GM12878 (cell line): ENCODE measurements at places on chromosomes 11 and 22.

DNA sequence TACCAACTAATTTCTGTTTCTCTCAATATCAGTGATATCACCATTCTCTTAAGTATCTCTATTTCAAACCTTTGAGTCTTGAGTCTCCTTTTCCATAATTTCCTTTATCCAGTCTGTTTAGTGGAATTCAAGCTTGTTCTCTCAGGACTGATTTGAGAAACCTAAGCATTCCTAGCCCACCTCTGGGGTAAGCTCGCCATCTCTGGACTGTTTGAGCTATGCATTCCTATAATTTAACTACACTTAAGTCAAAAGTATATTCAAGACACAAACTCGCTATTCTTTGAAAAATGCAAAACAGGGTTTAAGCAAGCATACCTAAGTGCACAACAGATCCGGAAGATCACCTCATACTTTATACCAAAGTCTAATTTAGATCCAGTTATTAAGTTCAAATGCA lies 2.1 kb upstream of the DLAT start:
- no peak for DNase-seq

- DNase-seq, result no peak
Observed at GRCh38 chr22:46390652-46391301, 55.3 kb downstream of the TRMU start.

- no peak for DNase-seq
Observed at GRCh38 chr22:43233529-43233928, 46.6 kb upstream of the TTLL12 start.

DNA sequence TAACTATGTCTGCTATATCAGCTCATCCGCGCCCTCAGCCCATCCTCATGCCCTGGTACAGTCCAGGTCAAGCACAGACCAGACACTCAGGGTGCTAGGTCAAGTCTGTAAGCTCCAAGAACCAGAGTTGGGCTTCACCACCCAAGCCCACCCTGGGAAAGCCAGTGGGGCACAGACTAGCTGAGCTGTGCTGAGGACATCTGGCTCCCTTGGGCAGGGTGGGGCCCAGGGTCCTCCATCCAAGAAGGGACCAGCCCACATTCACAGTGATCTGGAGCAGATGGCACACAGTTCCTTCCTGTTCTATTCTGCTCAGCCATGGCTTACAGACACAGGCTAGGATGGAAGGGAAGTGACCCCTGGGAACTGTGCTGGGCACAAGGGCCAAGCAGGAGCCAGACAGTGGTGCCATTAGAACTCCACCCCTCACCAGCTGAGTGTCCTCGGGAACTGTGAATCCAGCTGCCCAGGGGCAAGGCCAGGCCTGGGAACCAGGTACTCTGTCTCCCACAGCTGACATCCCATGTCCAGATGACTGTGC lies 9.1 kb downstream of the P2RY6 start:
- DNase-seq, result no peak

DNA sequence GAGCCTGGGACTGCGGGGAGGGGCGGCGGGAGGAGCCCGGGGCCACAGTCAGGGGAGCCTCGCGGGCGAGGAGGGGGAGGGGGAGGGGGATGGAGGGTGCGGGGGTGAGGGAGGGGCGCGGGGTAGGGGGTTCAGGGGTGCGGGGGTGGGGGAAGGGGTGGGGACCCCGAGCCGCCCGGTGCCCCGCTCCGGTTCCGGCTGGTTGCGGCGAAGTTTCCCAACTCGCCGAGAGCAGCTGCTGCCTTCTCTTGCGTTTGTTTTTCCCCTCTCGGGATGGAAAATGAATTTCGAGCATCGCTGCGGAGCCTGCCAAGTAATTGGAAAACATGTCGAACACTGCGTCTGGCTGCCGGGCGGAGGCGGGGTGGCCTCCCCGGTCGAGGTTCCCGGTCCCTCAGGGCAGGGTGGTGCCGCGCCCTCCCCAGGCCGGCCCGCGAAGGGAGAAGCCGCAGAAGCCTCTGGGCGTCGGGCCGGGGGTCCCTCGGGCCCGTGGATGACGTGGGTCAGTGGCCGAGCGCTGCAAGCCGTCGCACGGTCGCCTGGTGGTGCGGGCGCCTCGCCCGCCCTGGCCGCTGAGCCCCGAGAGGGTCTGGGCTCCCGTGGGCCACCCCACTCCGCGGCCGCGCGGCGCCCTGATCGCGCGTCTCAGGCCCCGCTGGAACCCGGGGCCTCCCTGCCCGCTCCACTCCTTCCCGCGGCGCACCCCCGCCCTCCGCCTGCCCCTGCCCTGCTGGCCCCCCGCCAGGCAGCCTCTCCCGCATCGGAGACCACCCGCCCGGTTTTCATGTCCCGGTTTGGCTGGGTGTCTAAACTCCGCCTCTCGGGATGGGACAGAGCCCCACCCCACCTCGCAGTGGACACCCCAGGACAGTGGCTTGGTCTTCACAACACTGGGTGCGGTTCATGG lies 12.1 kb downstream of the SPATA19 start:
- DNase-seq, result no peak

GRCh38 chr22:25909614-25910387 lies 167.8 kb downstream of the MYO18B start:
- no peak for DNase-seq

DNA sequence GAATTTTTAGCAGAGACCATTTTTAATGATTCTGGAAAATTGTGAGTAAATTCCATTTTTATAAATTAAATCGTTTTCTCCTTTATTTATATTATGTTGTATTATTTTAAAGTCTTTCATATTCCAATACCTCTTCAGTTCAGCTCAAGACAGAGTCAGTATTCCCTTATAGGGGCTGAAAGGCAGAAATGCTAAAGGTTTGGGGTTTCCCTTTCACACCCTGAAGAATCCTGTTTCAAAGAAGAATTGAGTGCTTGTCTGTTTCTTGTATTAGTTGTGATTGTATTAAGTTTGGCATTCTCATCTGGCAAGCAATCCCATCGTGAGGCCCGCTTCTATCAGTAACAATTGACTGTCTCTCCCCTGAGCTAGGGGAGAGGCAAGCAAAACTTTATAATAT lies 57.4 kb downstream of the PACSIN2 start:
- no peak for DNase-seq

GRCh38 chr11:75083217-75083605 lies 13.5 kb downstream of the OR2AT4 start:
- no peak for DNase-seq

DNA sequence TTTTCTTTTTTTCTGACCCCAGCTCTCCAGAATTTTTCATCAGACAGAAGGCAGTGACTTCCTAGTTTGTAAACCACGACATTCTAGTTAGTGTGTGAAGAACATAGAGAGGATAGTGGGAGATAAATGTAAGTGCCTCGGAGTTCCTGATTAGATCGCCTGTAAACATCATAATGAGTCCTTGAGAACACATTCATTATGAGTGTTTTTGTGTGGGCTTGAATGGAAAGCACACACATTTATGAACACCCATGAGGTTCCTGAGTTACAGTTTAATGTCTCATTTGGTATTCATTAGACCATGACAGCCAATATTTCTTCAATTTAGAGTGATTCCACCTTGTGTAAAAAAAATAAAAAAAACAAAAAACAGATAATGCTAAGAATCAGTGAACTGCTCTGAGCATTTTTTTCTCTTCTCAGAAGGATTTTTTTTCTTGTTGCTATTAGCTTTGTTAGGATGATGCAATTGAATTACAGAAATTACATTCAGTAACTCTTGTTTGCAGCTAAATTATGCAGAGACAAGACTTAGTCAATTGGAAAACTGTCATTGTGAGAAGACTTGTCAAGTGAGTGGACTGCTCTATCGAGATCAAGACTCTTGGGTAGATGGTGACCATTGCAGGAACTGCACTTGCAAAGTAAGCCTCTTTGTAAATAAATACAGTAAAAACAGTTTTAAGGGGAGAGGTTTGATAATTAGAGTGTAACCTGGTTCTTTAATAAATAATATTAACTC lies 257.6 kb downstream of the NELL1 start:
- DNase-seq, result no peak

GRCh38 chr22:46049726-46050450 lies 72.9 kb upstream of the WNT7B start:
- DNase-seq, result no peak

DNA sequence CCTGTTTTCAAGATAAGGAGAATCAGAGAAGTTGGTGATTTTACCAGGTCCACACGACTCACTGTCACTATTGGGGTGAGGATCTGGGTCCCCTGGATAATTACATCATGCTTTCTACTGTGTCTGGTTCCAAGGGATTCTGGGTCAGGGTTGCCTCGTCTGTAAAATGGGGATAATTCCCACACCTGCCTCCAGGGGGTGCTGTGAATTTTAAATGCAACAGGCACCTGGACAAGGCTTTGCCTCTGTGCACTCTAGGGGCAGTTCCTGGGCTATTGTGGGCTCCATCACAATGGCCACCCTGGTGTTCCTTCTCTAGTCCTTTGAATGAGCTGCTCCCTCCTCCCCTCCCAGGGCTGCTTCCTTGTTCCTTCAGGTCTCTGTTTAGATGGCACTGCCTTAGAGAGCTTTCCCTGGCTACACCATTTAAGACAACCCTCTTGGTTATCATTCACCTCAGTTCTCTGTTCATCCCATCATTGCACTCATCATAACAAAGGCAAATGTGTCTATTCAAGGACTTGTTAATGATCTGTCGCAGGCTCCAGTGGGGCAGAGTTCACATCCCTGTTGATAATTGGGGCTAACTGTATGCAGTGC lies 178.6 kb downstream of the MIAT start:
- no peak for DNase-seq

- DNase-seq, result no peak
Observed at GRCh38 chr22:42608823-42609361, 5.8 kb downstream of the POLDIP3 start.

DNA sequence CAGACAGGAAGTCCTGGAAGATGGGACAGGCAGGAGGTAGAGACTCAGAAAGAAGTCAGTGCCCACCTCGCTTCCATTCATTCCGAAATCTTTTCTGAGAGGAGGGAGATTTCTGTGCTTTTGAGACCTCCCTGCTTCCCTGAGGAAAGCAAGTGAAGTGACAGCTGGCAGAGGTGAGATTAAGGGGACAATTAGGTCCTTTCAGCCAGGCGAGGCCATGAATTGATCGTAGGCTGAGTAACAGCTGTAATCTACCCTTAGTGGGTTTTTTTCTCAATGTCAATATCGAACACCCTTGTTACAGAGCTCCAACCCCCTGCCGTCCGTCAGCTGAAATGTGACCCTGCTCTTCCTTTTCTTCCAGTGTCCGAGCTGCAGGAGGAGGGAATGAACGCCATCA lies 96.0 kb downstream of the PARVA start:
- DNase-seq, result no peak

DNA sequence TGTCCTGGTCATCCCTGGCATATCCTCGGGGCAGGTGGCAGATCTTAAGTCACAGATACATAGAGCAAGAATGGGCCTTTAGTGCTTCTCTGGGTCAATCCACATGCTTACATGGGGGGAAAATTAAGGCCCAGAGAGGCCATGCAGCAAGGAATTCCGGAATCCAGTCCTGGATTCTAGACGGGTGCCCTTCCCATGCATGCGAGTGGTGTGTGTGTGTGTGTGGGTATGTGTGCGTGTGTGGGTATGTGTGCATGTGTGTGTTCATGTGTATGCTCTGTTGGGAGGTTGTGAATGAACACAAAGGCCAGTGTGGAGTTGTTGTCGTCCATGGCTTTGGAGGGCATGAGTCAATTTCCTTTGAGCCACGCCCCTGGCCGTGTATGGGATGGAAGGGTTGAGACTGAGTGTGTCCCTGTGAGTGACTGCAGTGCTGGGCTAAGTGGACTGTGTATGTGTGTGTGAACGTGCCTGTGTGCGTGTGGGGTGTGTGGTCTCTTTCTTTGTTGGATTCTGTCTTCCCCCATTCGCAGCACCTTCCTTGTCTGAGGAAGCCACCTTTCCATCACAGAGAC lies 33.4 kb upstream of the EIF3D start:
- no peak for DNase-seq

DNA sequence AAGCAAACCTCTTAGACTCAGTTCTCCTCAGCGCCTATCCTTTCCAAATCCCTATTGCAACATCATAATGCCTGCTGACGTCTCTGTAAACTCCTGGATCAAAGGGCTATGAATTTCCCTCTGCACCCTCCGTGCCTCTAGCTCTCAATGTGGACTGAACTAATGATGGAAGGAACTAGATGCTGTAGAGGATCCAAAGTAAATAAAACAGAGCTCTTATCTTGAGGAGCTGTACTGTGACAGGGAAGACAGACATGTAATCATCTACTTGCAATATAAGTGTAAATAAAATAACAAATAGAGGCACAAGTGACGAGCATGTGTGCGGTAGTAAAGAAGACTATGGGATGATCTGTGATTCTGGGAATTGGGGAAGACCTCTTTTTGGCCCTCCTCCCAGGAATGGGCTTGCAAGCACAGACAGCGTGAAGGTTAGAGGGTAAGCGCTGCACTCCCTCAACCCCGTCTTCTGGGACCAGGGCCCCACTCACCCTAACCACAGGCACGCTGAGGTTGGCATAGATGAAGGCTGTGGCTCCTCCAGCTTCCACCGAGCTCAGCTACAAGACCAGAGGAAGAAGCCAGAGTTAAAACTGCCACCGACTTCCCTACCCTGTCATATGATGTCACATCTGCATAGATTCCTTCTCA lies 42.2 kb downstream of the P4HA3 start:
- no peak for DNase-seq

- no peak for DNase-seq
Observed at GRCh38 chr22:38078046-38078840, 5.7 kb downstream of the SLC16A8 start.

DNA sequence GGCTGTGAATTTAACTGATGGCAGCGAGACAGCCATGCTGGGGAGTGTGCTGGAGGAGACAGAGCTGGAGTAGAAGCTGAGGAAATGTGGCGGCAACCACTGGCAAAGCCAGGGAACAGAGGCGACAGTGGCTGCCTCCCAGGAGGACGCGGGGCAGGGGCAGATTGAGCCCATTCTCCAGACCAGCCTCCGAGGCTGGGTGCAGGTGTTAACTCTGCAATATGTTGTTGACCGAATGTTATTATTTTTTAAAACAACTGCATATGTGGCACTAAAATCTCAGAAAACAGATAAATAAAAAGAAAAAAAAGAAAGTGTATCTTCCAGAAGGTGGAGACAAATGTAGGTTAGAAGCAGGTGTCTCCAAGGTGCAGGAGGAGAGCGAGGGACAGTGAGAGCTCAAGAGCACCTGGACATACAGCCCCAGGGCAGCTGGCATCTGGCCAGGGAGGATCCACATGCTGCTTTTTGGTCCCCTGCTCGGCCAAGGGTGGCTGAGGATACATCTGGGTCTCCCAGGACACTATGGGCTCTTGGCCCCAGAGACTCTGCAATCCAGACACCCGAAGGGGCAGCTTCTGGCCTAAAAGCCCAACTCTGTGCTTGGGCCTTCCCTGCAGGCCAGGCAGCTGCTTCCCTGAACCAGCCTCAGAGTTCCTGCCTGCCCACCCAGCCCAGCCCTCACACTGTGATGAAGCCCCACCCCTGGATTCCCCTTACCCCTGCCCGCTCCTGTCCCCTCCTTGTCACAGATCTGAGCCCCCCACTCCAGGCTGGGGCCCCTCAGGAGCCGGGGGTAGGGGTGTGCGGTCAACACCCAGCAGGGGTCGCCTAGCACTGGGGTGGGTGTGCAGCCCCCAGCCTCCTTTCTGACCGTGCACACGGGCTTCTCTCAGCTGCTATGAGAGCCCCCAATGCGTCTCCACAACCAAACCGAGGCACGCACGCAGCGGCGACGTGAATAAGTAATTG lies 12.9 kb downstream of the RTN4R start:
- DNase-seq, result no peak

- DNase-seq, result no peak
Observed at GRCh38 chr11:116384407-116384806, 388.4 kb downstream of the BUD13 start.
